ENCODE measurements at places on chromosomes 6 and 20.
A peak's percentile ranks its signal among the peaks of the same experiment; 100 is the strongest.

- no peak for DNase-seq
Observed at GRCh38 chr6:167031082-167031709, 32.0 kb downstream of the CEP43 start.

GRCh38 chr20:55478724-55479450 is 526.4 kb downstream of the CBLN4 start:
- no peak for DNase-seq

DNA sequence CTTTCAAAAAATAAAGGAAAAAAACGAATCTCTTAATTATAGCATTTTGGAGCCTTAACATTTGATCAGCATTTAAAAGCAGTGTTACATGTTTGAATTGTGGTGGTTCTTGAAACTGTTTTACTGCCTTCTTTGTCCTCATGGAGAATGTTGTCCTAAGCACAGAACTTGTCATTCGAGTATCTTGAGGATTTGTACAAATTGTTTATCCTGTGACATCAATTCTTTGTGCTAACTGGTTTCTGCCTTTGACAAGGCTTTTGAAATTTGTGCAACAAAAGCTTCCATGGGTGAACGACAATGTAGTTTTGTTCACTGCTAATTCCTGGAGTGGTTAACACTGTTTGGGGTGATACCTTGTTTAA is 130.8 kb downstream of the SCAF8 start:
- DNase-seq, result no peak

DNA sequence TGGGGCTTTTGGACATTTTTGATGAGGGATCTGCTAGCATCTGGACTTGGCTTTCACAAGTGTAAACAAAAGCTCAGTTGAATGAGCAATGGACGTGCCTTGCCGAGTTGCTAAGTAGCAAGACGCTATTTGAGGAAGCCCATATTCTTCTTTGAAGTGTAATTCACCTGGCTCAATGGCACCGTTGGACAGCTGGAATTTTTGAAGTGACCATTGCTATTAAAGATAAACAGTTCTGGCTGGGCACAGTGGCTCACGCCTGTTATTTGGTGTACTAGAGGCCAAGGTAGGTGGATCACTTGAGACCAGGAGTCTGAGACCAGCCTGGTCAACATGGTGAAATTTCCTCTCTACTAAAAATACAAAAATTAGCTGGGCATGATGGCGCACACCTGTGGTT is 88.8 kb upstream of the SOX4 start:
- DNase-seq, result no peak

DNA sequence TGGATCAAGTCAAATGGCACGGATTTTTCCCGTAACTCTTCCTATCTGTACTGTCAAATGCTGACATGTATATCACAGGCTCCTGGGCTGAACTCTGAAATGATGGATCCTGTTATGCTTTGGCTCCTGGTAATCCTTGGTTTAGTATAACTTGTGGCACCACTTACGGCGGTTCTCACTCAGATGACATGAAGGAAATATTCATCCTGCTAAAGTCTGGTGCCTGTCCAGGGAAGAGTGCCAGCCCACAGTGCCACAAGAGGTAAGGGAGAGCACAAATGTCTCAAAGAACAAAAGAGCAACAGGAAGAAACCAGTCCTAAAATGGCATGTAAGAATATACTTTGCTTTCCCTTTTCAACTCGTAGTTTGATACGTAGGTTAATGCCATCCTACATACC is 93.1 kb upstream of the TAB2 start:
- no peak for DNase-seq

GRCh38 chr6:13480631-13481501 is 6.5 kb downstream of the GFOD1 start:
- DNase-seq, result no peak

DNA sequence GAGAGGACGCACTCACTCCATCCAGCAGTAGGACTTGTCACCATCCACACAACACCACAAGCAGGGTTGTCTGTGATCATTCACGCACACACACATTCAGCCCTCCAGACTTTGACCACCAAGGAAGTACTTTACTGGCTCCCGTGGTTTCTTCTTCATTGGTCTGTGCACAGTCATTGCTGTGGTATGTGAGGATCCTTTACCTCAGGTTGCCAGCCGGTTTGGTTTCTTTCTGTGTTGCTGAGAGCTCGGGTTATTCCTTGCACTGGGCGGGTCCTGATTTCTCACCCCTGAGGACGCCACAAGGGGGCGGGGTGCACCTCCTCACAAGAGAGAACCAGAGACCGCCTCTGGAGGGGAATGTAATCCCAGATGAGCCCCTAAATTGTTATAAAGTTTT is 11.2 kb downstream of the SLC35A1 start:
- DNase-seq, result no peak

DNA sequence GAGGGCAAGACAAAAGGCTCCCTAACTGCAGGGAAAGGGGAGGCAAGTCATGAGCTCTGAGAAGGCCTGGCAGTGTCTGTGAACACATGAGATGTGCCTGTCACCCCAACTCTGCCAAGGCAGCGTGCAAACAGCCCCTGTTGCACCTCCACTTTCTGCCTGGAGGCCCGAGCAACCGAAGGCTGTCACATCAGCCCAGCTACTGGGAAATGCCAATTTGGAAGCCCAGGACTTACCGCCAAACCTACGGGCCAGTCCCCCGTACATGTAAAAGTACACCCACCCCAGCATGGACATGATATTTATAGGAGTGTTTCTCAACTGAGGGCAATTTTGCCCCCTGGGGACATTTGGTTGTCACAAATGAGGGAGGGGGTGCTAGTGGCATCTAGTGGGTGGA is 27.3 kb upstream of the RPP40 start:
- DNase-seq, result no peak

GRCh38 chr20:22916021-22916842 is 118.9 kb upstream of the SSTR4 start:
- DNase-seq, result no peak

DNA sequence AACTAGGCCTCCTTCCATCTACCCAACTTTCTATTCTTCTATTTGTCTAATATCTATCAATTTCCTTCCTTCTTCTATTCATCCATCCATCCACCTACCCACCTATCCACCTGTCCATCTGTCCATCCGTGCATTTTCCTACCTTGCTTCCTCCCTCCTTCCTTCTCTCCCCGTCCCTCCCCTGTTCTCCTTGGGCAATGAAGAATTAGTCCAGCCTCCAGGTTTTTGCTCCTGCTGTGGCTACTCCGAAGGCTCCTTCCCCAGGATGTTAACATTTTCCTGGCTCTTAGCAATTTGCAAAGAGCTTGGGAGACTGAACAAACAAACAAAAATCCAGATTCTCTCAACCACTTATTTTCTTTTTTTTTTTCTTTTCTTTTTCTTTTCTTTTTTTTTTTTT is 81.6 kb downstream of the KCNB1 start:
- peak; percentile 82 for DNase-seq

- no peak for DNase-seq
Observed at GRCh38 chr6:40399888-40400457, 187.2 kb downstream of the LRFN2 start.
